ENCODE measurements at places on chromosomes 6 and 20.

- DNase-seq = no peak
Observed at GRCh38 chr20:8254911-8255582, 123.0 kb downstream of the PLCB1 start.

DNA sequence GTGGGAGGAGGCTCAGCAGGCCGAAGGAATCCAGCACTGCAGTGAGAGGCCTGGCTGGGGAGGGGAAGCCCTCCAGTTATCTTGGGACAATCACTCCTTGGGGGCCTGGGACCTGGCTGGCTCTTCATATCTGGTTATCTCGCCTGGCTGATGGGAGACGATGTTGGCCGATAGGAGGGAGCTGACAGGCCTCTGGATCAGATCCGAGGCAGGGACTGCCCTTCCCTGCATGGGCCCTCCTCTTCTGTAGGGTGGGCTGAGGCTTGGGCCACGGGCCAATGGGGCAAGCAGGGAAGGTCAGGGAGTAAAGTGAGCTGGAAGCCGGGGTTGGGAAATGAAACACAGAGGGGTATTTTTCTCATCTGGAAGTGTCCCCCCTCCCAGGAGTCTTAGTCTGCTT, 25.2 kb downstream of the MANBAL start:
- DNase-seq = no peak

DNA sequence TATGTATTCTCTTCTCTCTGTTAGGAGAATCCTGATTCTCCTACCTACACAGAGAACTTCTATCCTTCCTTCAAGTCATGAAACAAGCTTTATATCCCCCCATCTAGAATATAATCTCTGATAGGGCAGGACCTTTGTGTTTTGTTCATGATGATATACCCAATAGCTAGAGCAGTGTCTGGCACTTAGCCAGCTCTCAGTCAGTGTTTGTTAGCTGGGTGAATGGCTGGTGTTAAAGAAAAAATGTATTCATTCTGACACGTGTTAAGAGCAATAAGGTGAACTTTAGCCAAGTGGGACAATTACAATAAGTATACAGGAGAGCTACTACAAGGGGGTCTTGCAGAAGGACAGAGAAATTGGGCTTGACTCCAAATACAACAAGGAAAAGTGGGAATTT, 34.3 kb upstream of the TNFRSF21 start:
- DNase-seq = no peak

DNA sequence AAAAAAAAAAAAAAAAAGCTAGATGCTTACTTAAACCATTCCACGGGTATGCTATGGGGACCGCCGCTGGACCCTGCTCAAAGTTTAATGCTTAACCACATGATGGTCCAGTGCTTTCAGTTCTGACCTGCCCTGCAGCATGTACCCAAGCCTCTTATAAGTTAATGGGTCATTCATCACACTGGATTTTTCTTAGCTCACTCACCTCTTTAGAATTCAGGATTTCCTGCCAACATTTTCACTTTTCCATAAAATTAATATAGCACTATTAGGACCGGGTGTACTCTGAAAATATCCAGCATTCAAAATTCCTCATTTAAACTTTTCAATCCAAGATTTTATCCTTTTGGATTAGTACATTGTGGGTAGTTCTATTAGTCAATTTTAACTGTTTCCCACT, 140.8 kb downstream of the ALDH8A1 start:
- DNase-seq = no peak

DNA sequence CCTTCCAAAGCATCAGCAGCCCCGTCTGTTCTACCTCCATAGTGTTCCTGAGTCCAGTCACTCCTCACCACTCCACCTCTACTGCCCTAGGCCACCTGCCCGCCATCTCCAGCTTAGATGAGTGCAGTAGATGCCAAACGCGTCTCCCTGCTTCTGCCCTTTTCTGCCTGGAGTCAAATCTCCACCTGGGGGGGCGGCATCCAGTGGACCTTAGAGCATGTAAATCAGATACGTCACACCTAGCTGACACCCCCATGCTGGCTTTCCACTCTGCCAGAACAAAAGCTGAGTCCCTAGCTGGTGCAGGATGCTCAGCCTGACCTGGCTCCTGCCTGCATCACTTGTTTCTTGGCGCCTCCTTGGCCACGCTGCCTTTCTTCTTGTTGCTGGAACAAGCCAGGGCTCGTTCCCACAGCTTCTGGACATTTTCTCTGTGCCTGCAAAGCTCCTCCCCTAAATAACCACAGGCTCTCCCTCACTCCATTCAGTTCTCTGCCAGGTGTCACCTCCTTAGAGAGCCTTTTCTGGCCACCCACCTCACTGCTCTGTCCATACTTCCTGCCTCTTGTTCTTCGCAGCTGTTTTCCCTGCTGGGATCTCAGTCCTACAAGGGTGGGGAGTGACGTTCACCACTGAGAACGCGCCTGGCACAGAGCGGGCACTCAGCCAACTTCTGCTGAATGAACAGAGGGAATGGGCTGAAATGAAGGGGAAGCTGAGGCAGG, 5.8 kb downstream of the DDR1 start:
- DNase-seq = no peak

DNA sequence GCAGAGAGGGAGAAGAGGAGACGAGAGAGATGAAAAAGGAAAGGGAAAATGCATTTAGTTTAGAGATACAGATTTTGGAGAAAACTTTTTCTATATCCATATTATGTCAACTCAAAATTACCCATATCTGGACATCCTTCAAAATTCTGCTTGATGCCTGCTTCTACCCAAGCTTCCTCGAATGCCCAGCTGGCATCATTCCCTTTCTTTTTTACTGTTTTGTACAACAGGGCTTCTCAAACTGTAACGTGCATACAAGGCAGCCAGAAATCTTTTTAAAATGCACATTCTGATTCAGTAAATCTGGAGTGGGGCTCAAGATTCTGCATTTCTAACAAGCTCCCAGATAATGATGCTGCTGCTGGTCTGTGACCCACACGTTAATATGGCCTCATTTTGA, 462.8 kb upstream of the CHD6 start:
- no peak for DNase-seq

- no peak for DNase-seq
Observed at GRCh38 chr20:4087923-4088322, 72.6 kb upstream of the RNF24 start.

DNA sequence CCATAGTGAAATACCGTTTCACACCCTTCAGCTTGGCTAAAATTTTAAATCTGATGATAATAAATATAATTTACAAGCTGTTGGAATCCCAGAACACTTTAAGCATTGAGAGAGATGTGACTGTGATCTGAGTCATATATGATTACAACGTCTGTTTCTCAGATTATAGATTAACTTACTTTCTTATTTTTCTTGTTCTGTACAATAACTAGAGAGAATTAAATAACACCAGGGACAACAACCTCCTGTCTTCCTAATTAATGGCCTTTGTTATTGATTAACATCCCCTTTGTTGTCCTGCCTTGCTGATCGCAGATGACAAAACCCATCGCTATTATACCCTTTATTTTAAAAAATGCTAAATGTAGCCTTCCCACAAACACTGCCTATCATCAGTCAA, 87.8 kb upstream of the EZR start:
- no peak for DNase-seq

- DNase-seq = no peak
Observed at GRCh38 chr20:36773107-36773596, 411 bp downstream of the DSN1 start.

DNA sequence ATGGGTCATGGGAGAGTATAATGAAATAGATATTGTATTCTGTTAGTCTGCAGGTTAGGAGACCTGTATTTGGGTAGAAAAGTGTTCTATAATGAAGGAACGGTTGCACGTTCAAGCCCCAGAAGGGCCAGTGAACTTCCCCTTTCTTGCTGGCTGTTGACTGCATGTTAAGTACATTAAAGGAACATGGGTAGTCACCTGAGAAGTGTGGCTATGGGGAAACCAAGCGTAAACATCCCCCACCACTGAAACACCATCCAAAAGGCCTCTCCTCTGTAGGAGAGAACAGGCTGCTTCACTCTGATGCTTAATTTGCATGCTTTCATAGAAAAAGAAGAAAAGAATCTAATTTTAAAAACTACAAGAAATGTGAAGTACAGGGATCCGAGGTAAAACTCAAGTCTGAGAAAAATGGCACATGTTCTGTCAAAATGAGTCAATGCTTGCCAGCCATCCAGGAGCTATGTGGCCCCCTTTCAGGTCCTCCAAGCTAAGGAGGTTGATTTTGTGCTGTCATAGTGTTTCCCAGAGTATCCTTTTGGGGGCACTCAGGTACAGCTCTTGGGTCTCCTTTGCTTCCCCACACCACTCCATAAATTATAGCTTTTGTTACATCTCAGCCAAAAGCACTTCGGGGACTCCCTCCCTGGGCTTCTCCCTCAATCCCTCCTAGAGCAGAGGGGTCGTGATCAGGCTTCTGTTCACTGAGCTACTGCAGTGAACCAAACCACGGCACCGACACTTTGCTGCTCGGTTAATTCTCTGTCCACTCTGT, 283.7 kb upstream of the AGPAT4 start:
- no peak for DNase-seq

DNA sequence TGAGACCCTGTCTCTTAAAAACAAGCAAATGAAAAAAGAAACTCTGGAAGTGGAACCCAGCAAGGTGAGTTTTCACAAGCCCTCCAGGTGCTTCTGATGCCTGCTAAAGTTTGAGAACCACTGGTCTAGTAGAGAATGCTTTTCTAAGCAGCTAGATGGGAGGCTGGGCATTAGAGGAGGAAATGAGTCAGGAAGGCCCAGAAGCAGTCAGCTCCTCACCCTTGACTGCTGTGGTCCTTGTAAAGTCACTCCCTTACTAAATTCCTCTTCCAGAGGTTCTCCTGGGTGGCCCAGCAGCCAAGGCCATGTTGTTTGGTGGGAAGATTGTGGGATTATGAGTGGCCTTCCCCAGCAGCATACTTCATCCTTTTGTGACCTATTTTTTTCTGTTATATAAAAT, 52.0 kb upstream of the FYN start:
- no peak for DNase-seq

- no peak for DNase-seq
Observed at GRCh38 chr20:60036746-60037499, 78.7 kb downstream of the CDH26 start.

- no peak for DNase-seq
Observed at GRCh38 chr6:62345446-62345845, 59.4 kb upstream of the KHDRBS2 start.

GRCh38 chr20:58790454-58790853, 60.2 kb downstream of the GNAS-AS1 start:
- no peak for DNase-seq

GRCh38 chr20:37990571-37991151, 42.6 kb downstream of the TTI1 start:
- no peak for DNase-seq

DNA sequence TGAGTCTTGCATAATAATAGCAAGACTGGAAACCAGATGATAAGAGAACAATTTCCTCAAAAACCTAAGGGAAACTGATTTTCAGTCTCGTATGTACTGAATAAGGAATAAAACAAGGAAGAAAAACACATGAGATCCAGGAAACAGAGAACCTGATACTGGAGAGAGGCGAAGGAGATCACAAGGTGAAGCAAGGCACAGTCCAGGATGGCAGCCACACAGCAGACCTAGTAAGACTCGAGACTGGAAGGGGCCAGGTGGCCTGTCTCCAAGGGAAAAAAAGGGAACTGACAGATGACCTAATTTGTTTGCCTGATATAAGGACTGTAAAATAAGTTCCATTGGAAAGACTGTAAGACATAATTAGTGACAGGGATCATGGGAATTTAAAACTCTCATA, 71.1 kb downstream of the TASP1 start:
- DNase-seq = no peak

- DNase-seq = no peak
Observed at GRCh38 chr6:166516251-166516884, 70.1 kb downstream of the RAMACL start.

DNA sequence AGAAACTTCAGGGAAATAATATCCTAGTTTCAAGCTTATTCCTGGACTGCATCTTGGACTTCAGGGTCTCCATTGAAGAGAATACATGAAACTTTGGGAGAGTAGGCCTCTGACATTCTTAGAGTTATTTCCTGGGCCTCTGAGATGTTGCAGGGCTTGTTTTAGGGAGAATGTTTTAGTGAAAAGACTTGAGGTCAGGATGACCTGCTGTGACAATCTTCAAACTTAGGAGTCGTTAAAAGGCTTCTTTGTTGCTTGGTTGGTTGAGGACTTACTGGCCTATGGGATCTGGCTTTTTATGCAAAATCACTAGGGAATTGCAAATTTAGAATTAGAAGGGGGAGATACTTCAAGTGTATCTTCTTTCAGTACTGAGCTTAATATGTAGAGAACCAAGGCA, 613.2 kb upstream of the FLRT3 start:
- no peak for DNase-seq

- DNase-seq = no peak
Observed at GRCh38 chr6:107822176-107823046, 1.7 kb downstream of the SCML4 start.

GRCh38 chr6:79536585-79536953, 661 bp downstream of the LCA5 start:
- DNase-seq = no peak
